Stimulated activated CD4-positive, alpha-beta T cell treated with anti-CD3 and anti-CD28 coated beads, TNF-alpha, amount 100 ng/mL, for 1 hour (primary cell): ENCODE measurements at places on chromosomes 11 and 22.

DNA sequence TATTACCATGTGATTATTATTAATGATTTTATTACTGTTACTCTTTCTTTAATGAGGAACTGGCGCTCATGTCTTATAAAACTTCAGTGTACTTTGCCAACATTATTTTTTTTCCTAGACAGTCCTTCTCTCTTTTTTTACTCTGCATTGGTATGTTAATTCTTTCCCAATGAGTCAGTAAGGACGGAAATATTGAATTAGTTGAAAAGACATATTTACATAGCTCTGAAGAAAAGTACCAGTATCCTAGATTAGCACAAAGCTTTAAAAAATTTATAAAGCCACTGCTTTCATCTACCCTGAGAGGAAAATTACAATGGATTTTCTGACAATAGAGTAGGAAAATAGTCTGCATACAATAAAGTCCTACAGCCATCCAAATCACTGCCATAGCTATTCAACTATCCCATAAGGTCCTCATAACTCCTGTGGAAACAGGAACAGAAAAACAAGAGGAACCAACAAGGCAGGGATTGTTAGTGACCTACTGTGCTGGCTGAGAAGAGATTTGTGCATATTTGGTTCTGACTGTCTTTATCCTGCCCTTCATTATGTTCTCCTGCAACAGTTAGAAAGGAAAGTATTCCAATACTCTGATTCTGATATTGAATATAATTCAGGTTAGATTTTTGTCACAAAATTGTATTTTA, 314.4 kb downstream of the AASDHPPT start:
- no peak for DNase-seq

- DNase-seq: no peak
Measured at GRCh38 chr11:92739041-92739440, 230.4 kb upstream of the MTNR1B start.

DNA sequence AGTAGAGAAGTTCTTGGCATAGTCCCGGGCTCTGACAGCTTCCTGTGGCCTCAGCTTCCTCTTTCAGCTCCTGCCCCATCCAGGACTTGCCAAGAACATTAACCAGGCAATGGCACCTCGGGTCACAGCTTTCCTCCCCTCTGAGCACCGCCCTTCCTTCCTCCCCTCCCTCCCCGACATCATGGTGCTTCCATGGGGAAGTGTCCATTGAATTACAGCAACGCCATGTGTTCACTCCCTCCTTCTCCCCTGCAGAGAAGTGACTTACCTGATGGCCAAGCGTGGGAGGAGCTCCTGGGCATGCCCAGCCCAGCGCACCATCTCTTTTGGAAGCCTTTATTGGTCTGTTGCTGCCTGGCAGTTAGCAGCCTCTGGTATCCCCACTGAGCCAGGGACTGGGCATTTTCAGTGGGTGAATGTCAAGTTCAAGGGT, 25.8 kb upstream of the DAGLA start:
- no peak for DNase-seq

DNA sequence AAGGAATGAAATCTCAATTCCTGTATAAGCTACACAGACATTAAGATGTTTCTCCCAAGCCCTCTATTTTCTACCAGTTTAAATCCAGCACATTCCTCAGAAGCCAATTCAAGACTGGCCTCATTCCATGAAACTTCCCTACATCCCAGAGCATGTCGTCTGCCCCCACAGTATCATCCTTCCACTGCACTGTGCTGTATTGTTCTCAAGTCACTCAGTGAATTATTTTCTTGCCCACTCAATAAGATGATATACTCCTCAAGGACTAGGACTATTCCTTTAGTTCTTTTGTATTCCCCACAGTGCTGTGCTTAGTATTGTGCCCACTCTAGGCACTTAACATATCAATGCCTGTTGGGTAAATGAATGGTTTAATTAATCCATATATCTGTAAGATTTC, 203.1 kb upstream of the BLID start:
- no peak for DNase-seq

- no peak for DNase-seq
Measured at GRCh38 chr11:1553808-1554594, 18.1 kb downstream of the DUSP8 start.

DNA sequence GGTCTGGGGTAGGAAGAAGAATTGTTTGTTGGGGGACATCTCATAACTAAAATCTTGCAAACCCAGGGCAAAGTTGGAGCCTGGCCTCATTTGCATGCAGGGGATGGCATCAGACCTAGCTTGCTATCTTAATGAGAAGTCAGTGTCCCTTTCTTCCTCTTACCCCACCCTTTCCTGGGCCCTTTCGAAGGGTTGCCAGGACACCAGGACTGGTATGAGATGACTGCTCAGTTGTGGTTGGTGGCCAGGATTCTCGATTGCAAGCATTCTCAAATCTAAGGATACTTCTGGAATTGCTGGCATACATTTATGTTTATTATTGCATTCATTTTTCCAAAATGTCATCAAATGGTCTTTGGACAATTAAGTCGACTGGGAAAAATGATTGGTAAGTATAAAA, 131.0 kb downstream of the SLC1A2 start:
- DNase-seq: no peak

- no peak for DNase-seq
Measured at GRCh38 chr22:24153353-24153752, 27.9 kb upstream of the SUSD2 start.

- DNase-seq: no peak
Measured at GRCh38 chr22:48757985-48758561, 1069.6 kb downstream of the BRD1 start.

DNA sequence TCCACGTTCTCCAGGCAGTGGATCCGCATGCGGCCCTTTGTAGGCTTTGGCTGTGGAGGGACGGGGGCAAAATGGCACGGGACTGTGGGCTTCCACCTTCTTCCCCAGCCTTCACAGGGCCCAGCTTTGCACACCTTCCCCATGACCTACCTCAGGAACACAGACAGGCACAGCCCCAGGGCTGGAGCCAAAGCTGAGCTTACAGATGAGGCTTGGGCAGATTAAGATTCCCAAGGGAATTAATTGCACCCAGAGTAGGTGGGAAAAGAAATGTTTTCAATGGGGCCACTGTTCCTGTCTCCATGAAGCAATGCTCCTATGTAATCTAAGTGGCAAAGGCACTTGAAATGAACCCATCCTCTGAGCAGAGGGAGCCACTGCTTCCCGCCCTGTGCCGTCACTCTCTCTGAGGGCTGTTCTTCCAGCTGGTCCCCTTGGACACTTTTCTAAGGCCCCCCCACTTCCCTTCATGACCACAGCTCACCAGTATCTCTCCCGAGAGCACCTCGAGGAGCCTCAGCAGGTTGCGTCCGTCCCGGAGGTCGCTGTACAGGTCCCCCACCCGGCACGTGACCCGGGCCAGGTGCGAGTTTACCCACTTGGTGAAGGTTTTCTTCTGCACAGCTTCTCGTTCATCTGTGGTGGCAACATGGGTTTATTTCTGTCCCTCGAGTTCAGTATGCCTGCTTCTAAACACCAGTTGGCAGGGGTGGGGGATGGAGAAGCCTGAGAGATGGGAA, 13.5 kb downstream of the SPTBN2 start:
- no peak for DNase-seq

- no peak for DNase-seq
Measured at GRCh38 chr22:45949258-45949870, 27.6 kb downstream of the WNT7B start.

DNA sequence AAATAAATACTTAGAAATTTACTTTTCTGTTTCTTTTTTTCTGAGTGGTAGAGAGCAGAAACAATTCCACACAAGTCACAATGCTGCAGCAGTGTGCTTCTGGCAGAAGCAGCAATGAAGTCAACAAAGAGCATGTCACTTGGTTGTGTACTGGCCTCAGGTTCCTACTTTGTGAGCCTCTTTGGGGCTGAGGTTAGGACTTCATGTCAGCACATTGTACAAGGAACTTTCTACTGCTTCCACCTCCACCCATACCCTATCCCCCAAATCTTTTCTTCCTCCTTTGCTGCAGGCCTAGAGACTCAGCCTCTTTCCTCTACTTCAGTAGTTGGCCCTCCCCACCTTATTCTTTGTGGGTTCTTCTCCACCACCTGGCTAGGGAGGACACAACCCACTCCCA, 252.7 kb upstream of the PITPNB start:
- no peak for DNase-seq

- no peak for DNase-seq
Measured at GRCh38 chr22:42648368-42649245, 585 bp downstream of the CYB5R3 start.

GRCh38 chr22:24752088-24752623, 22.4 kb downstream of the PIWIL3 start:
- DNase-seq: no peak

- DNase-seq: no peak
Measured at GRCh38 chr11:75202195-75202594, 38.4 kb upstream of the TPBGL start.

GRCh38 chr11:122814401-122814800, 23.9 kb upstream of the CRTAM start:
- no peak for DNase-seq

DNA sequence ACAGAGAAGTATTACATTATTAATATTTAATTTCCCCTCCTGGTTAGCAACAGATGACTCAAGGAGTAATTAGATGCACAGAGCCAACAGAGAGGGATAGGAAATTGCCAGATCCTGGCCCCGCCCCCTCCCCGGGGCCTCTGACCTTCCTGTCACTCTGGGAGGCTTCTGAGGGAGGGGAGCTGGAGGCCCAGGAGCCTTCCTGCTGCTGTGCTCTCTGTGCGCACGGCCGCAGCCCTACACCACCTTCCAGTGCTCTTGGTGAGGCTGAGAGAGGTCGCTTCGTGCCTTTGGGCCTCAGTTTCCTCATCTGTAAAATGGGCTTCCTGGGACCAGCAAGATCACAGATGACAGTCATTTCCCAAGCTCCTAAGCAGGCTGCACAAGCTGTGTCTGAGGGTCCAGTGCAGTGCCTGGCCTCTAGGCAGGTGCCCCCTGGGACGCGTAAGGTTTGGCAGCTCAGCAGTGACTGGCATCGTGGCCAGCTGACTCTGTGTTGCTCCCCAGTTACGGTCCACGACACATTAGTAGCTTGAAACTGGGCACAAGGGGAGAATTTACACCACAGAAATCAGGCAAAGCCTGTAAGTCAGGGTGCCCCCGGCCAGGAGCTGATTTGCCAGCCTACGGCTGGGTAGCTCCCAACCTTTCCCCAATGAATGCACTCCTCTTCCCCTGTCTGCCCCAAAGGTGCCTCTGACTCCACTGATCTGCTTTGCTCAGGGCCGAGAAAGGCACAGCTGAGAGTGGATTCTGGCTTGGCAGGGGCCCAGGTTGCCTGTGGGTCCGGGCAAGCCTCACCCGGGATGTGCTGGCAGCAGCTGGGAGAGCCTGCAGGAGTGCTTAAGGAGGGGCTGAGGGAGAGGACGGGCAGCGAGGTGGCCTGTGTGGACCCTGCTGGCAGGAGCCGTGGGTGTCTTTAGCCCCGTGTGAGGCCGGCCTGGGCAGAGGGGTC, 2.3 kb downstream of the ADORA2A start:
- no peak for DNase-seq

DNA sequence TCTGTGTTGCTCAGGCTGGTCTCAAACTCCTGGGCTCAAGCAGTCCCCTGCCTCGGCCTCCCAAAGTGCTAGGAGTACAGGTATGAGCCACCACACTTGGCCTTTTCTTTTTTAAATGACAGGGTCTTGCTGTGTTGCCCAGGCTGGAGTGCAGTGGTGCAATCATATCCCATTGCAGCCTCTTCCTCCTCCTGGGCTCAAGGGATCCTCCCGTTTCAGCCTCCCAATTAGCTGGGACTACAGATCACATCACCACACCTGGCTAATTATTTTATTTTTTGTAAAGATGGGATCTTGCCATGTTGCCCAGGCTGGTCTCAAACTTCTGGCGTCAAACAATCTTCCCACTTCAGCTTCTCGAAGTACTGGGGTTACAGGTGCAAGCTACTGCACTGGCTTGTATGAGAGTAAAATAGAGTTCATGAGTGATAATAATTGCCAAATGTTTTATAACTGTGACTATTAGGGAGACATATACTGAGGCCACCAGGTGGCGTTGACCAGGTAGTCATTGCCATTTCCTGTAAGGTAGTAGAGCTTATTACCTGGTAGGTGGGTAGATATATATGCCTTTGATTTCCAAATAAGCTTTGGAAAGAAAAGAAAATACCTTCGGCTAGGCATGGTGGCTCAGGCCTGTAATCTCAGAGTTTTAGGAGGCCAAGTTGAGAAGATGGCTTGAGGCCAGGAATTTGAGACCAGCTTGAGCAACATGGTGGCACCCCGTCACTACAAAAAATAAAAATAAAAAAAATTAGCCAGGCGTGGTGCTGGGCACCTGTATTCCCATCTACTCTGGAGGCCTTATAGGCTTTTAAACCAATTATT, 5.4 kb downstream of the FDX1 start:
- DNase-seq: no peak

DNA sequence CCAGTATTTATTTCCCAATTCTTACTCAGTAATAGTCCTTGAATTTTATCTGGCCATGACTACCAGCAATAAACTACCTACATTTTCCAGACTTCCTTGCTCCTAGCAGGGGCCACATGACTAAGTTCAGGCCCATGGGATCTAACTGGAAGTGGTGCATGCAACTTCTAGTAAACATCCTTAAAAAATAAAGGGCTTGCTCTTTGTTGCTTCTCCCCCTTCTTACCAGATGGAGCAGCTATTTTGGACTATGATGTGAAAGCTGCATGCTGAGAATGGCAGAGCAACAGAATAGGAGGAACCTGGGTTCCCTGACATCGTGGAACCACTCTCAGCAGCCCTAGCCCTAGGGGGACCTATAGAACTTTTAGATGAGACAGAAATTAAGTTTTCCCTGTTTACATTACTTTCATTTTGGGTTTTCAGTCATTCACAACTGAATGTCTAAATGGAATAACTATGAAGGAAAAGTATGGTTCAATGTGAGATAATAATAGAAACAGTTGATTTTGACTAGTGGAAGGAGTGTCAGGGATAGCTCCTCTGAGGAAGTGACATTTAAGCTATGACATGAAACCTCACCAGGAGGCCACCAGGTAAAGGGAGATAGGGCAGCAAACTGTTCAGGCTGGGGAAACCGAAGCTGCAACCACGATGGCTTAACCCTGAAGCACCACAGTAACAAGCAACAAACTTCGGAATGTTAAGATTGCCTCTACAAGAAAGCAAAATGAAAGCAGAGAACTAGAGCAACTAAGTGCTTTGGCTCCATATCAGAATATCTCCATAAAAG, 48.9 kb downstream of the PHF21A start:
- no peak for DNase-seq

DNA sequence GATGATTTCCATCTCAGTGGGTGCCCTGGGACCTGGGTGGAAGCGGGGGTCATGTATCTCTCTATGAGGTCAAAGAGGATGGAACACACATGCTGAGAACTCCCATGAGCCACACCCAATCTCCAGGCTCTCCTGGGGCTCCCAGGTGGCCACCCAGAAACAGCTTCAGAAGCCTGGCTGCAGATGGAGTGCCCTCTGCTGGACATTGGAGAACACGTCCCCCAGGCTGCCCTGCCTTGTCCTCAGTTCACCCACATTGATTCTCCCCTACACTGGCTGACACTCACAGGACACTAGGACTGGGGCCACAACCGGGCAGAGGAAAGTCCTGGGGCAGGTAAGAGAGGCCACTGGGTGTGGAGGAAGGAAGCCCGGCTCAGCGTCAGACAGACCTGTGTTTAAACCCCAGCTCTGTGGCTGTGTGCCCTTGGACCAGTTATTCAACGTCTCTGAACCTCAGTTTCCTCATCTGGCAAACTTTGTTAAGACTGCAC, 4.5 kb upstream of the NOL12 start:
- DNase-seq: peak; percentile 31
